ENCODE measurements at places on chromosomes 11 and 22.

GRCh38 chr11:126080161-126080941 is 17.7 kb upstream of the CDON start:
- DNase-seq: no peak

DNA sequence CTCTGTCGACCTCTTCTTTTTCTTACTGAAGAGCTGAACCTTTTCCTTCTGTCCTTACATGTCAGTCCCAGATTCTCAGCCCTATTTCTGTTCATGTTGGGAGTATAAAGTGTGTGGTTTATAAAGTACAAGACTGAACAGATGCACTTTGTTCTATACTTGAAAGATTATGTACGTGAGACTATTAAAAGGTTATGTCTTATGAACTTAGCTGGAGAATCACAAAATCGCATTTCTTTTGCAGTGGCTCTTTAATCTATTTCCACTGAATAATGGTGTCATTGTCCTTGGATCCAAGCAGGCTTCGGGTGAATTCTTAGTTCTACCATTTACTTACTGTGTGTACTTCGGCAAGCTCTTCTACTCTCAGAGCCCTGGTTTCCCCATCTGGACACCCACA is 558.4 kb downstream of the TMEM135 start:
- DNase-seq: no peak

- peak; percentile 35 for DNase-seq
These were observed 1415.2 kb upstream of the TENM4 start for GRCh38 chr11:80856066-80856465.

GRCh38 chr11:120324932-120325810 is at the start of gene TLCD5:
Gene TLCD5, plus strand, starts transcription at chr11:120325299. Its CDS starts 2,143 bp downstream, at chr11:120327442.
- peak; percentile 78 for DNase-seq

GRCh38 chr11:2909133-2909902 is 19.9 kb downstream of the PHLDA2 start:
- DNase-seq: no peak

GRCh38 chr11:15704556-15704955 is 589.8 kb downstream of the INSC start:
- DNase-seq: no peak

GRCh38 chr22:26172389-26172990 is 3.2 kb downstream of the SEZ6L start:
- peak; percentile 27 for DNase-seq

GRCh38 chr11:93526346-93526633 is 16.9 kb downstream of the SMCO4 start:
- DNase-seq: no peak

DNA sequence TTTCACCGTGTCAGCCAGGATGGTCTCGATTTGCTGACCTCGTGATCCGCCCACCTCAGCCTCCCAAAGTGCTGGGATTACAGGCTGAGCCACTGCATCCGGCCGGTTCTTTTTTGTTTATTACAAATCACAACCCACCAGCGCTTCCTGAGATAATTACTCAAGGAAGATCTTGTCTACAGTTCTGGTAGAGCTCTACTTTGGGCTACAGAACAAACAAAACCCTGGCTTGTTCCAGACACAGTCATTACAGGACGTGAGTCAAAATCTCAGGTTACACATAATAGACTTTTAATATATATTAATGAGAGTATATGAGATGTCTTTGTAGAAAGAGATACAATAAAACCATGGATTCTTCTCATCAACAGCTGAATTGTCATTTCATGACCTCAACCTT is 42.8 kb upstream of the NUP50 start:
- no peak for DNase-seq

GRCh38 chr22:48091656-48092223 is 1329.3 kb downstream of the TBC1D22A start:
- no peak for DNase-seq

DNA sequence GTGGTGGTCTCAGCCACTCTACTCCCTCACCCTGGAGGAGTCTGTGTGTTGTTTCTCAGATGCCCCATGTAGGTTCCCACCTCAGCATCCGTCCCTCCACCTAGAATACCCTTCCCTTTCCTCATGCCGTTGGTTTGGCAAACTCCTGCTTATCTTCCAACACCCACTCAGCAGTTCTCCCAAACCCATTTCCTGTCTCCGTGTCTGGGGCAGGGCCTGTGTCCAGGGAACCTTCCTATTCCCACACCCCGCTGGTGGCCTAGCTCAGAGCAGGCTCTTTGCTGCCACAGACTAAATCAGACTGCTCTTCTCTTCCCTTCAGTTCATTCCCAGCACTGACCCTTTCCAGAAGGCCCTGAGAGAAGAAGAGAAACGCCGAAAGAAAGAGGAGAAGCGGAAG is 7.5 kb upstream of the SREBF2 start:
- no peak for DNase-seq

DNA sequence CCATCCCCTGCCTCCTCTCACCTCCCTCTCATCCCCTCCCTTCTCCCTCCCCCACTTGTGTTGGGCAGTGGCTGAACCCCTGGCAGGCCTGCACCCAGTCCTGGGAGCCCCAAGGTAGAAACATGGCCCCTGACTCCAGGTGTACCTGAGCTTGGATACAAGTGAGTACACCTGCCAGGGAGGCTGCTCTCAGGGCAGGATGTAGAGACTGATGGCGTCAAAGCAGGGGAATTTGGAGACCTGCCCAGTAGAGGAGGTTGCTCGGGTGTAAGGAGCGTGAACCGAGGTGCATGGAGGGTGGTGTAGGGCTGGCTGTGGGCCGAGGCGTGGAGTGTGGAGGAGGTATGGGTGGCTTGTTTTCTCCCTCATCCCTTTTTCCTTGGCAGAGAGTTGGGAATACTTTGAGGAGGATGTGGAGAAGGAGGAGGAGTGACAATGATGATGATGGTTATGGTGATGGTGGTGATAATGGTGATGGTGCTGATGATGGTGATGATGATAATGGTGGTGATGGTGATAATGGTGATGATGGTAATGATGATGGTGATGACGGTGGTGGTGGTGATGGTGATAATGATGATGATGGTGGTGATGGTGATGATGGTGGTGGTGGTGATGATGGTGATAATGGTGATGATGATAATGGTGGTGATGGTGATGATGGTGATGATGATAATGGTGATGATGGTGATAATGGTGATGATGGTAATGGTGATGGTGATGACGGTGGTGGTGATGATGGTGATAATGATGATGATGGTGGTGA is 12.3 kb downstream of the MRGPRG start:
- DNase-seq: no peak

- DNase-seq: no peak
These were observed 1732.5 kb upstream of the RAG2 start for GRCh38 chr11:38330578-38330977.

- DNase-seq: no peak
These were observed 1.8 kb downstream of the GAS2 start for GRCh38 chr11:22668005-22668796.

All from iris pigment epithelial cell (primary cell).